ENCODE measurements at places on chromosomes 11 and 22. TPM values are rescaled to one million over a fixed set of nuclear protein-coding genes. Genes with fewer than 3 reads are reported as not detected.

C22orf42 gene
- total RNA-seq = not detected

SSH3 gene
- 12.1 TPM for total RNA-seq

PNPLA5 gene
- total RNA-seq = not detected

ILK gene
- total RNA-seq = 191 TPM

BTBD18 gene
- total RNA-seq = not detected

ELP4 gene
- 14.7 TPM for total RNA-seq

OR5P2 gene
- not detected for total RNA-seq

CD151 gene
- 405 TPM for total RNA-seq

CRYBB3 gene
- total RNA-seq = not detected

USP2 gene
- total RNA-seq = 136 TPM

FOXRED2 gene
- total RNA-seq = 10.3 TPM

RASL10A gene
- total RNA-seq = 1.3 TPM

GRIA4 gene
- total RNA-seq = not detected

NRXN2 gene
- total RNA-seq = 0.86 TPM

OR8A1 gene
- not detected for total RNA-seq

TPCN2 gene
- total RNA-seq = 7.6 TPM

ARHGAP20 gene
- total RNA-seq = 0.38 TPM

THY1 gene
- 1.5 TPM for total RNA-seq

PRRG4 gene
- 0.59 TPM for total RNA-seq

SHISAL1 gene
- total RNA-seq = 1.3 TPM

All from Right ventricle myocardium superior (tissue), 1 donor.